ENCODE measurements at places on chromosomes 4 and X.

- no peak for DNase-seq
These were observed 72.6 kb downstream of the SMARCA5 start for GRCh38 chr4:143586080-143586479.

- peak; percentile 66 for DNase-seq
These were observed 53.3 kb downstream of the RGS12 start for GRCh38 chr4:3346146-3346545.

DNA sequence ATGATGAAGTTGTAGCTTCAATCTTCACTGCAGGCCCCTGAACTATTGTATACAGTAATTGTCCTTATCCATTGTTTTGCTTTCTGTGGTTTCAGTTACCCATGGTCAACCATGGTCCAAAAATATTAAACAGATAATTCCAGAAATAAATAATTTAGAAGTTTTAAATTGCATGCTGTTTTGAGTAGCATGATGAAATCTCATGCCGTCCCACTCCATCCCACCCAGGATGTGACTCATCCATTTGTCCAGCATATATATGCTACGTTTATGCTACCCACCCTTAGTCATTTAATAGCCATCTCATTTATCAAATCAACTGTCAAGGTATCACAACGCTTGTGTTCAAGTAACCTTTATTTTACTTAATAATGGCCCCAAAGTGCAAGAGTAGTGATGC, 34.5 kb downstream of the IQCM start:
- peak; percentile 73 for DNase-seq

GRCh38 chr4:154422152-154422551, 69.4 kb downstream of the DCHS2 start:
- no peak for DNase-seq

DNA sequence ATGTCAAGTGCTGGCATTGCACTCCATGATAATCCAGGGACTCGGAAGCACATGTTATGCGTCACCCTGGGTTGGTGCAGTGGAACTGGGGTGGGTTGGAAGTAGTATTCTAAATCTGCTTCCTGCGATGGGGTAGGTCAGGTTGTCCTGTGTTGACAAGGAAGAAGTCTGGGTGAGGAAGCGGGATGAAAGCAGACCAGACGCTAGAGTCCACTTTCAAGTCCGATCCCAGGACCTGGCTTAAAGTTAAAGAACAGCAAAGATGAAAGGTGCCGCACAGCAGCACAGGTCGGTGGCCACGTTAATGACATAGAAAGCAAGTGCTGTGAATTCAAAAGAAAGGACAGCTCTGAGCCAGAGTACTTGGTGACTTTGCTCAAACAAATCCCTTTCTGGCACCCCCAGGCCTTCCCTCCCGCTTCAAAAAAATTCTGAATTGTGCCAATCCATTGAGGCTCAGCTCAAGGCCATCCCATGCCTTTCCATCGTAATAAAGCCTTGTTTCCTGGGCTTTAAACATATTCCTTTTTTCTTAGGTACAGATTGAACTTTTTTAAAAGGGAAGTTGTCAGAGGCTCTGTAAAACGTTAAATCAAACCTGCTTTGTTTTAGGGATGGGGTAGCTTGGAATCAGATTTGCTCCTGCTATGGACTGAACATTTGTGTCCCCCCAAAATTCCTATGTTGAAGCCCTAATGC, 117.7 kb downstream of the PTTG2 start:
- DNase-seq = no peak

DNA sequence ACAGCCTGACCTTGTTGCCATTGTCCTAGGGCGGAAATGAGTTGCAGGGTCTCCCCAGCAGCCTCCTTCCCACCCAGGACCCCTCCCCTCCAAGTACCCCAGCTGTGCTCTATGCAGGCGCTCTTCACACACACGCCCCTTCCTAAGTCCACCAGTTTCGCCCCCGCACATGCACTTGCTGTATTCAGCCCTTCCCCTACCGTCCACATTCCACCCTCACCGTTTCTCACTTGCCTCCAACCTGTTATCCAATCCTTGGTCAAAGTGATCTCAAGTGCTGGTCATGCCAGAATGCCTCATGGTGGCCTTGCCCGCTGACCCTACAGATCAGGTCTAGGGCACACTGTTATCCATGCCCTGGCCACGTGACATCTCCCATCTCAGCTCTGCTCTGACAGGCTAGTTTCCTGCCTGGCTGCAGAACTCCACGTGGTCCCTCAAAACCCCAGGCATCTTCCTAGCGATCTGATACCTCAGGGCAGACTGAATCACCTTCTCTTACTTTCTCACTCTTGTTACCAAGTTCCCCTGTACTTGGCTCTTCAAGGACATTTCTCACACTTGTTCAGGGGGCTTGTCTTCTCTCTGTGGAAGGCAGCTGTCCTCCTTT, 39.7 kb downstream of the NSG1 start:
- no peak for DNase-seq

GRCh38 chr4:114595207-114595606, 3.4 kb upstream of the UGT8 start:
- DNase-seq = no peak

Measured in mammary epithelial cell (primary cell).